ENCODE measurements at places on chromosomes 6 and 20. TPM values are rescaled to one million over a fixed set of nuclear protein-coding genes. Genes with fewer than 3 reads are reported as not detected.

Gene SLC26A8
- 0.16 TPM for polyA plus RNA-seq

Gene DCDC2
- 101 TPM for polyA plus RNA-seq

Gene GPR63
- polyA plus RNA-seq: 3.2 TPM

Gene DDRGK1
- polyA plus RNA-seq: 59.7 TPM

Gene MEP1A
- polyA plus RNA-seq: not detected

Gene KIF3B
- polyA plus RNA-seq: 30.4 TPM

Gene CFAP61
- 0.12 TPM for polyA plus RNA-seq

Gene SPAG4
- 2.8 TPM for polyA plus RNA-seq

Gene TMEM244
- polyA plus RNA-seq: not detected

Gene TNFRSF6B
- 0.67 TPM for polyA plus RNA-seq

Gene CTAGE9
- not detected for polyA plus RNA-seq

Gene HEBP2
- 61.6 TPM for polyA plus RNA-seq

Gene TTLL9
- polyA plus RNA-seq: 0.48 TPM

Gene NRSN1
- polyA plus RNA-seq: 0.39 TPM

Gene GPX6
- polyA plus RNA-seq: not detected

Gene TNF
- polyA plus RNA-seq: 0.23 TPM

Gene TFAP2C
- 1.8 TPM for polyA plus RNA-seq

Gene SCRT2
- not detected for polyA plus RNA-seq

- DNase-seq: no peak
Observed at GRCh38 chr20:19991854-19992253, 25.3 kb upstream of the NAA20 start.

DNA sequence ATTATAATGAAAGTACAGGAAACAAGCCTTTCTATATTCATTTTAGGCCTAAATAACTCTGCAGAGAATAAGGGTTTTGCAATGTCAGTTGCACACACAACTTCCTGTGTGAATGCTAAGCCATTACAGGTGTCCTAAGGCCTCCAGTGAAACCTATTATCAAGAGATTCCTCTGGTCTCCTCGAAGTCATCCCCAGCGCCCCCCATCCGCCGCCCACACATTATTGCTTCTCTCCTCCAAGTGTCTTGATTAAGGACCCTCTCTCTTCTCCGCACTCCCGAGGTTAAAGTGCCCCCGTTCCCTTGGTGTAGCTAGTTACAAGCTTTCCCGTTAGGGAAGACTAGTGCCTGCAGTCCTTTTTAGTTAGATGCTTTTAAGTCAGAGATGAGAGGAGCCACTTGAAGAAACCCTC is 1.3 kb downstream of the HIVEP2 start:
- DNase-seq: no peak

DNA sequence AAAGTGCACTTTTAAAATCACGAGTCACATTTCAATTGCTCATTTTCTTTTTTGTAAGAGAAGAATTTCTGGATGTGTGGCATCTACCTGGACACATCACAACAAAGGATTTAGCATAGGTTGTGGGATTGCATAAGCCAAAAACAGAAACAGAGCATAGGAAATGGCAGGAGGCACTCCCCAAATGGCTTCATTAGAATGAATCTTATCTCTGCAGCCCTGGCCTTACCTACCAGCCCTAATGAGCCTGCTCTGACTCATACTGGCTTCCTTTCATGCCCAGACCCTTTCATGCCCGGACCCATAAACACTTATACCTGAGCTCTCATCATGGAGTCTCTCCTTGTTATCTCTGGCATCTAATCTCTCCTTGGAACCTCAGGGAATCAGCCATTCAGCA is 23.9 kb upstream of the SPTLC3 start:
- no peak for DNase-seq

- no peak for DNase-seq
Observed at GRCh38 chr6:20583444-20583800, 49.2 kb downstream of the CDKAL1 start.

- DNase-seq: no peak
Observed at GRCh38 chr6:87767478-87767877, 65.4 kb upstream of the AKIRIN2 start.

GRCh38 chr20:34165018-34165619 is 53.1 kb upstream of the EIF2S2 start:
- DNase-seq: no peak

DNA sequence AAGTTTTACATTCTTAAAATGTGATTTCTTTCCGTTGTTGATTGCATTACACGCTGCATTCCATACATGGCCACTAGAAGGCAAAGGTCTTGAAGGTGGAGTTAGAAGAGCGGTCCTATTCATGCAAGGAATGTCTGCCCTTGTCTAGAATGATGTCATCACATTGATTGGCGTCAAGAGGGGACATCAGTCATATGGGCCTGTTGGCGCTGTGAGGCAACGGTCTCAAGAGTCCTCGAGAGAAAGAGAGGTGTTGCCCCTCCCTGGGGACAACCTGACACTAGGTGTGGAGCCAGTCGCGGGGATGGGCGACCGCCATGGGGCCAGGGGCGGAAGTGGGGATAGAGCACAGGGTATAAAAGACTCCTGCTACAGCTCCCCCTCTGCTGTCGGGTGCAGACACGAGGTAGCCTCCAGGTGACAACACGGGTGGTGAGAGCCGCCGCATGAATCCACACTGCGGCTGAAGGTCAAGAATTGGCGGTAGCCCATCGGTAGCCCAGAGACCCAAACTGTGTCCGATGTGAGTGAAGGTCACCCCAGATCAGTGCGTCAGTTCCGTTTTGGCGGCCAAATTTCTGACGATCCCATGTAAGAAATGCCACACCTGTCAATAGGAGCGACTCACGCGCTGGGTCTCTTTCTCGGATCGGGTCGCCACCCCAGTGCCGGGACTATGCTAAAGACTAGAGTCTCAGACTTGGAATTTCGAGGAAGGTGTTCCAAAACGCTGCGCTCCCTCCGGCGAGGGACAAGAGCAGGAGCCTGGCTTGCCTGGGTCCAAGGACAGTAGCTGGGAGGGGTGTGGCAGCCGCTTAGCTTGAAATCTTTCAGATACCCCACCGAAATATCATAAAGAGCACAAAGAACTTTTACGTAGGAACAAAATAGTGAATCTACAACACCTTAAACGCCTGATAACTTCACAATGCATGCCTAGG is 93.2 kb upstream of the ZNF184 start:
- no peak for DNase-seq

GRCh38 chr20:41174373-41174772 is 37.0 kb downstream of the PLCG1 start:
- no peak for DNase-seq

GRCh38 chr20:25310268-25310920 is 62.5 kb downstream of the PYGB start:
- DNase-seq: no peak

- DNase-seq: no peak
Observed at GRCh38 chr20:48924756-48925109, 3.2 kb downstream of the ARFGEF2 start.

- no peak for DNase-seq
Observed at GRCh38 chr6:75020376-75020775, 185.5 kb downstream of the COL12A1 start.

- no peak for DNase-seq
Observed at GRCh38 chr6:15775741-15776140, 112.9 kb upstream of the DTNBP1 start.

- DNase-seq: no peak
Observed at GRCh38 chr20:55094353-55094861, 619.0 kb downstream of the DOK5 start.

DNA sequence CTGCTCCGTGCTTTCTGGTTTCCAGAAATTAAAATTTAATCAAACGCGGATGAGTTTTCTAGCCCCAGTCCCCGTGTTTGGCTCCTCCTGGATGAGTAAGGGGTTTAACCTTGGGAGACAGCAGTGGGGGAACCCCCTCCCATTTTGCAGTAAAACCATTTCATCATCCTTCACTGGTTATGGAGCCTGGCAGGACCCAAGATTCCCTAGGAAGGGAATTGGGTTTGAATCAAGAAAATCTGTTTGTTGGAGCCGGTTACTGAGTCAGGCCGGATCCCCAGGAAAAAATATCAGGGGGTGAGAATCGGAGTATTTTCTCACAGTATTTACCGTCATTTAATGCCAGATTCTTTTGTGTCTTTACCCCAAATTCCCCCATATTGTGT is 754 bp downstream of the YWHAB start:
- DNase-seq: no peak

GRCh38 chr6:152598901-152599537 is 38.1 kb downstream of the SYNE1 start:
- DNase-seq: no peak

DNA sequence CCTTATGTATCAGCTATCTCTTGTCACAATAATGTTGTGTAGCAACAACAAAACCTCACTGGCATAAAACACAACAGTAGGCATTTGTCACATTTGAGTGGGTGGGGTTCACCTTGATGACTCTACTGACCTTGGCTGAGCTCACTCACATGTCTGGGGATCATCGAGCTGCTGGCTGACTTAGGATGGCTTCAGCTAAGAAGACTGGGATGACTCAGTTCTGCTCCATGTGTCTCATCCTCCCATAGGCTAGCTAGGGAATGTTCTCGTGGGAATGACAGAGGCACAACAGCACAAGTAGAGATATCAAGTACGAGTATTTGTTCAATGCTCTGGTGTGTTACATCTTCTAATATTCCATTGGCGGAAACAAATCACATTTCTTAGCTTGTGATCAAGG is 167.9 kb downstream of the PLCB1 start:
- DNase-seq: no peak

GRCh38 chr6:81977486-81977885 is 225.0 kb upstream of the TENT5A start:
- no peak for DNase-seq

DNA sequence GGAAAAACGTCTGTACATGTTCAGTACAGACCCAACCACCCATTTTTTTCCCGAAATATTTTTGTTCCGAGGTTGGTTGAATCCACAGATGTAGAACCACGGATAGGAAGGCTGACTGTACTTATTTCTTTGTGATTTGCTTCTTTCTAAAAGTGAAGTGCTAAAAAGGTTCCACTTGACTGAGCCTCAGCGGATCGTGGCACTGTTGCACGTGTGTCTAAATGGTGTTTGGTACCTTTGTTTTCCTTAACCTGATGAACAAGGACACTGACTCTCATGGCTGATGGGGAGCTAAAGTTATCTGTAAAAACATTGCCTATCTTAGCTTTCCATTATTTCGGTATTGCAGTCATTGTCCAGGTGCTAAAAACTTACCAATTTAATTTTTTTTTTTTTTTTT is 6.2 kb downstream of the BPHL start:
- DNase-seq: no peak

- DNase-seq: no peak
Observed at GRCh38 chr20:59004763-59005522, 2.1 kb downstream of the CTSZ start.

GRCh38 chr6:148157841-148158240 is 184.8 kb upstream of the SASH1 start:
- no peak for DNase-seq

GRCh38 chr6:24959319-24959718 is 23.6 kb upstream of the RIPOR2 start:
- DNase-seq: no peak

- no peak for DNase-seq
Observed at GRCh38 chr20:44586289-44586911, 4.0 kb downstream of the PKIG start.

DNA sequence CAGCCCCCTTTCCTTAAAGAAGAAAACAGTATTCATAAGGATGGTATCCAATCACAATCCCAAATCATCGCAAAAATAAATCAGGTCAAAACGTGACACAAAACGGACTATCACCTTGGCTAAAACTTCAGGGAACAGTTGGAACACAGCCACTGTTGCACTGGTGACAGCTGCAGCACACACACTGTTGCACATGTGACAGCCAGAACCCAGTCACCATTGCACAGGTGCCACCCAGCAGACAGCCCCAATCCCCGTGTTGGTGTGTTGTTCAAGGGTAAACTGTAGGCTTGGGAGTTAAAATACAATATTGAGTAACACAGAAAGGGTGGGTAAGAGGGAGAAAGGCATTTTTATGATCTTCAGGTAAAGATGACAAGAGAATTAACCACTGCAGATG is 15.8 kb downstream of the PSMB1 start:
- DNase-seq: no peak

- DNase-seq: no peak
Observed at GRCh38 chr20:31747640-31748039, 8.6 kb downstream of the TPX2 start.

DNA sequence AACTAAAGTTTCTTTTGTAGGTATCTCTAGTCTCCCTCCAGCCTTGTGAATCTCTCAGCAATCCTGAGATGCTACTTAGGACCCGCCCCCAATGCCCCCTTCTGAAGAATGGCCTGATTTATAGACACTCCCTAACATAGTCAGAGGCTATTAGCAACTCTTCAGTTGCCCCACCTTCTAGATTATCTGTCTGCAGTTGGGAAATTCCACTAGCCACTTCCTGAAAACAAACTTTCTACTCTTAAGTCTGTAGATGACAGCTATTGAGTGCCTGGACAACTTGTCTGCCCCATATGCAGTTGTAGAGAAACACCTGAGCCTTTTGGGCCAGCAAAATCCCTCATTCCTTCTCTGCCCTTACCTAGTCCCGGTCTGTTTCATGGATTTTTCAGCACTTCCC is 188.2 kb upstream of the PREP start:
- DNase-seq: no peak

GRCh38 chr6:17714879-17715851 is 8.4 kb upstream of the NUP153 start:
- no peak for DNase-seq

- DNase-seq: no peak
Observed at GRCh38 chr20:47456952-47457724, 44.5 kb upstream of the NCOA3 start.

GRCh38 chr20:2279253-2279779 is 16.5 kb upstream of the TGM3 start:
- DNase-seq: no peak

GRCh38 chr6:169092375-169092774 is 161.3 kb downstream of the THBS2 start:
- DNase-seq: no peak

GRCh38 chr6:82484001-82484400 is 120.4 kb downstream of the TPBG start:
- no peak for DNase-seq

- DNase-seq: peak; percentile 50
Observed at GRCh38 chr6:142696123-142697000, 248.6 kb downstream of the HIVEP2 start.

DNA sequence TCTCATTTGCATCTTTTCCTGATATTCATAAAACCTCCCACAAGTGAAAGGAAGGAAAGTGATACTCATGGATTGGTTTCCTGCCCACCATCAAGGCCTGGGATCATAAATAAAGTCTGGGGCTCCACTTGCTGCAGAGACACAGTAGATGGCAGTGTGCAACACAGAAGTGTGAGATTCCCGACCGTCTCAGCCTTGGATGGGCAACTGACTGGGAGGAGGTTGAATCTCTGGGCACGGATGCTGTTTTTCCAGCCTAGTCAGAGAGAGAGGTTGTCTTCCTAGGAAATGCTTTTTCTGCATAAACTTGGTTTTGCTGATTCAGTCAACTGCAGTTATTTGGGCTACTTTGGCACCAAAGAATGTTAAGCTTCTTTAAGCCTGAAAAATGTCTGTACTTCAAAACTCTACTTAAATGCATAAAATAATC is 9.9 kb upstream of the RFPL4B start:
- no peak for DNase-seq

GRCh38 chr6:7169296-7169721 is 61.5 kb downstream of the RREB1 start:
- no peak for DNase-seq
